Activated T-helper 2 cell treated with anti-CD3 and anti-CD28 coated beads, Interferon-gamma antibody, Interleukin-2, Interleukin-4, amounts not matched to agents 10 μg/mL and 5 μg/mL and 100 μg/mL, durations not matched to agents 14 hours and 24 hours and 36 hours (primary cell): ENCODE measurements at places on chromosomes 6 and 20.
A peak's percentile ranks its signal among the peaks of the same experiment; 100 is the strongest.

GRCh38 chr6:99364026-99364425, 14.6 kb upstream of the FAXC start:
- H3K4me3 ChIP-seq: no peak overlapping the region
- no peak for DNase-seq
- H3K36me3 ChIP-seq: no peaks in the 10 kb centered on the region
- peak overlapping the region; percentile 34 for H3K27ac ChIP-seq
- H3K27me3 ChIP-seq: no peaks in the 10 kb centered on the region

- no peak for DNase-seq
- H3K4me1 ChIP-seq: no peaks in the 10 kb centered on the region
- H3K27ac ChIP-seq: no peak overlapping the region
- peaks cover 71% of the 10 kb centered on the region for H3K27me3 ChIP-seq
- H3K36me3 ChIP-seq: no peaks in the 10 kb centered on the region
- H3K4me3 ChIP-seq: no peak overlapping the region
Observed at GRCh38 chr20:24470746-24471582, 1.5 kb downstream of the SYNDIG1 start.

DNA sequence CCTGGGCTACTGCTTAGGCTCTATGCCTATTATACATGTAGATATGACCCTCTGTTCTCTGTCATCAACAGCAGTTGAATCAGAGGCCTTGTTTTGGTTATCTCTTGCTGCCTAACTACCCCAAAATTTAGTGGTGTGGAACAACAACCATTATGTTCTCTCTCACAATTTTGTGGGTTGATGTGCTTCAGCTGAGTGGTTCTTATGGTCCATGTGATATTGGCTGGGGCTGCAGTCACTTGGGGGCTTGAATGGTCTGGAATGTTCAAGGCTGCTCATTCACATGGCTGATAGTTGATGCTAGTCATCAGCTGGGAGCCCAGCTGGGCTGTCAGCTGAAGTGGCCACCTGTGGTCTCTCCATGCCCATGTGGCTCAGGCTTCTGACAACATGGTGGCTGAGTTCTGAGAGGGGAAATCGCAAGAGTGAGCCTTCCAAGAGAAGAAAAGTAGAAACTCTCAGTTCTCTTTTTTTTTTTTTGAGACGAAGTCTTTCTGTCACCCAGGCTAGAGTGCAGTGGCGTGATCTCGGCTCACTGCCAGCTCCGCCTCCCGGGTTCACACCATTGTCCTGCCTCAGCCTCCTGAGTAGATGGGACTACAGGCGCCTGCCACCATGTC, 47.8 kb downstream of the SHLD1 start:
- peaks cover 3% of the 10 kb centered on the region for H3K36me3 ChIP-seq
- H3K4me1 ChIP-seq: no peaks in the 10 kb centered on the region
- no peak for DNase-seq
- H3K4me3 ChIP-seq: no peak overlapping the region
- no peak overlapping the region for H3K27ac ChIP-seq

DNA sequence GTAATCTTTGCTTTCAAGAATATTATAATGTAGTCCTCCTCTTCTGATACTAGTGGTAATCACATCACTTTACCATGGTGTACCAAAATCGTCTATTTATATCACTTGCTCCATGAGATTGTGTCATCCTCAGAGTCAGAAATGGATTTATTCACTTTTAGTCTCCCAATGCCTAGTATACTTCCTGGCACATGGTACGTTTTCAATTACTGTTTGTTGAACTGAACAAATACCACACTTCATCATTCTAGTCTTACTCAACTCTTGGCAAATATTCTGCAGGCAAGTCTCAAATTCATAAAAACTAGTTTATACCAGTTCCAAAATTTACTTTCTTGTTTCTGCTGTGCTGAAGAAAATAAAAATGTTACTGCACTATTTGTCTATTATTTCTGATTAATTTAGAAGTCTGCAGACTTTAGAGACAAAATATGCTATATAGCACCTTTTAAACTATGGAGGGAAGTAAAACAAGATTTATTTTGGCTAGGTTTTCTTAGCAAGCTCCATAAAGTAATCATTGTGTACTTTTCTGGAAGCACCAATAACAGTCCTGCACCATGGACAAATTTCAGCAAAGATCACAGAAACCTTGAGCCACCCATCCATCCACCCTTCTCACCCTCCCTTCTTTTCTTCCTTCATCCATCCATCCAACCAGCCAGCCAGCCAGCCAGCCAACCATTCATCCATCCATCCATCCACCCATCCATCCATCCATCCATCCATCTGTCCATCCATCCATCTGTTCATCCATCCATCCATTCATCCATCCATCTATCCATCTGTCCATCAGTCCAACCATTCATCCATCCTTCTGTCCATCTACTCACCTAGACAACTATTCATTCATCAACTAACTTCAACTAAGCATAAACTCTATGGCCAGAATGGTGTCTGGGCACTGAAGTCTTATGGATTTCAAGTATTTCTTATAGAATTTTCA, 102.1 kb upstream of the STMND1 start:
- no peak overlapping the region for H3K27ac ChIP-seq
- DNase-seq: no peak
- no peak overlapping the region for H3K4me3 ChIP-seq
- no peaks in the 10 kb centered on the region for H3K4me1 ChIP-seq
- H3K36me3 ChIP-seq: no peaks in the 10 kb centered on the region
- peaks cover 42% of the 10 kb centered on the region for H3K27me3 ChIP-seq

DNA sequence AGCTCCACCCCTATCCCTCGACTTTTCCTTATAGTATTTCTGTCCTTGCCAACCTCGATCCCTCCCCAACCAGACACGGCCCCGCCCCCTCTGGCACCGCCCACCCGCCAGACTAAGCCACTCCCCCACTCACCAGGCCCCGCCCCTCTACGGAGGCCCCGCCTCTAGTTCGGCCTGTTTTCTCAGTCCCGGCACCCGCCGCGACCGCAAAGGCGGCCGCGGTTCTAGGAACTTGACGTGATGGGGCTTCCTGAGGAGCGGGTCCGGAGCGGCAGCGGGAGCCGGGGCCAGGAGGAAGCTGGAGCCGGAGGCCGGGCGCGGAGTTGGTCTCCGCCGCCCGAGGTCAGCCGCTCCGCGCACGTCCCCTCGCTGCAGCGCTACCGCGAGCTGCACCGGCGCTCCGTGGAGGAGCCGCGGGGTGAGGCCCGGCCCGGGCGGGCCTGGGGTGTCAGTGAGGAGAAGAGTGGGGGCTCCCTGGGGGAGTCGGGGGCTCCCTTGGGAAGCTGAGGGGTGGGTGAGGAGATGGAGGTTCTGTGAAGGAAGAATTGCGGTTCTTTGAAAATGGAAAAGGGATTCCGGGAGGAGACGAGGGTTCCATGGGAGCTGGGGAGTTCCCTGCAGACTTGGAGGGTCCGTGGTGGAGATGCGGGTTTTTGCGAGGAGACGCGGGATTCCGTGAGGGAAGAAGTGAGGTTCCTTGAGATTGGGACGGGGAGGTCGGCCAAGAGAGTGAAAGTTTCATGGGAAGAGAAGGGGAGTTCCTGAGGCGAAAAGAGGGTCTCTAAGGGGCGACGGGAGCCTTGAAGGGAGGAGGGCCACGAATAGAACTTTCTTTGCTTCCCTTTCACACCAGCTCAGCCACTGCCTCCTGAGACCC, at the start of gene ACSS2:
Gene ACSS2, plus strand, starts transcription at position 207 of the 877 bp plus-strand sequence. Its CDS starts 34 bp downstream, at position 241.
- H3K27ac ChIP-seq: peak within 1 kb of the TSS; percentile 84
- H3K27me3 ChIP-seq: peaks cover 2% of the 10 kb centered on the region
- peaks cover 65% of the 10 kb centered on the region for H3K4me1 ChIP-seq
- peak within 1 kb of the TSS; percentile 95 for H3K4me3 ChIP-seq

GRCh38 chr20:23048283-23049200, 930 bp downstream of the THBD start:
- H3K36me3 ChIP-seq: no peaks in the 10 kb centered on the region
- no peaks in the 10 kb centered on the region for H3K4me1 ChIP-seq
- H3K27ac ChIP-seq: no peak overlapping the region

GRCh38 chr20:61936701-61937131, 129.0 kb downstream of the TAF4 start:
- no peaks in the 10 kb centered on the region for H3K36me3 ChIP-seq
- no peak overlapping the region for H3K4me3 ChIP-seq
- no peaks in the 10 kb centered on the region for H3K27me3 ChIP-seq
- H3K4me1 ChIP-seq: no peaks in the 10 kb centered on the region

DNA sequence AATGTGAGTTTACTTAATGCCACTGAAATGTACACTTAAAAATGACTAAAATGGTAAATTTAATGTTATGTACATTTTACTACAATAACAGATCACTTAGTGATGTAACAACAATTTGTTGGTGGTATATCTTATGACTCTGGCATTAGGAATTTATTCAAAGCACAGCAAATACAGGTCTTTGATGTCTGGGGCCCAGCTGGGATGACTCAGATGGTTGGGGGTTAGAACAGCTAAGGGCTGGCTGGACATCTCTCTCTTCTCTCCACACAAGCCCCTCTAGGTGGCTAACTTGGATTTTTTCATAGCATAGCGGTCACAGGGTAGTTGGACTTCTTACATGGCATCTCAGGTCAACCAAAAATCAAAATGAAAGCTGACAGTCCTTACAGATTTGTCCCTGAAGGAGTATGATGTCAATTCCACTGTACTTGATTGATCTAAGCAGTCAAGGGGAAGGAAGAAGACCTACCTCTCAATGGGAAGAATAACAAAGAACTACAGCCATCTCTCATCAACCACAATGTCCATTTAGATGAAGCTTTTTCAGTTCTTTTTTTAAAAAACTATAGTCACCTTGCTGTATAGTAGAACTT, 37.5 kb upstream of the LCA5 start:
- H3K4me3 ChIP-seq: no peak overlapping the region
- DNase-seq: no peak
- H3K4me1 ChIP-seq: no peaks in the 10 kb centered on the region
- H3K27me3 ChIP-seq: peaks cover 2% of the 10 kb centered on the region

DNA sequence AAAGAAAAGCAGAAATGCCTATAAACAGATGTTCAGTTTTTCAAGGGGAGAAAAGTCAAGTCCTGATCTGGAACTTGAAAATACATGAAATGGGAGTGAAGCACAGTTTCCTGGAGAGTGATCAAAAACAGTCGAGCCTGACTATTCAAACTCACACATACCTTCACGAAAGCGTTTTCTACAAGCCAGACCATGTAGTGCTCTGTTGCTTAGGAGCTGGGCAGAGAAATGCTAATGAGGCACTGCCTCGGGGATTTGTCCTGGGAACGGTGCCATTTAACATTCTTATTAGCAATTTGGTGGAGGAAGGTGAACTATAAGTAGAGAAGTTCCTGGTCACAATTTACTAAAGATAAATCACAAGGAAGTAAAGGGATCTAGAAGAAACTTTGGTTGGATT, 5.9 kb downstream of the NHSL1 start:
- H3K4me3 ChIP-seq: no peak overlapping the region
- H3K27me3 ChIP-seq: peaks cover 33% of the 10 kb centered on the region

- H3K27me3 ChIP-seq: peaks cover 49% of the 10 kb centered on the region
- H3K36me3 ChIP-seq: no peaks in the 10 kb centered on the region
- H3K27ac ChIP-seq: no peak within 1 kb of the TSS
Observed at GRCh38 chr6:25652007-25652515, at the start of gene SCGN. TSS of gene SCGN (plus strand) at chr6:25652215. CDS start at chr6:25652404, 189 bp downstream.

DNA sequence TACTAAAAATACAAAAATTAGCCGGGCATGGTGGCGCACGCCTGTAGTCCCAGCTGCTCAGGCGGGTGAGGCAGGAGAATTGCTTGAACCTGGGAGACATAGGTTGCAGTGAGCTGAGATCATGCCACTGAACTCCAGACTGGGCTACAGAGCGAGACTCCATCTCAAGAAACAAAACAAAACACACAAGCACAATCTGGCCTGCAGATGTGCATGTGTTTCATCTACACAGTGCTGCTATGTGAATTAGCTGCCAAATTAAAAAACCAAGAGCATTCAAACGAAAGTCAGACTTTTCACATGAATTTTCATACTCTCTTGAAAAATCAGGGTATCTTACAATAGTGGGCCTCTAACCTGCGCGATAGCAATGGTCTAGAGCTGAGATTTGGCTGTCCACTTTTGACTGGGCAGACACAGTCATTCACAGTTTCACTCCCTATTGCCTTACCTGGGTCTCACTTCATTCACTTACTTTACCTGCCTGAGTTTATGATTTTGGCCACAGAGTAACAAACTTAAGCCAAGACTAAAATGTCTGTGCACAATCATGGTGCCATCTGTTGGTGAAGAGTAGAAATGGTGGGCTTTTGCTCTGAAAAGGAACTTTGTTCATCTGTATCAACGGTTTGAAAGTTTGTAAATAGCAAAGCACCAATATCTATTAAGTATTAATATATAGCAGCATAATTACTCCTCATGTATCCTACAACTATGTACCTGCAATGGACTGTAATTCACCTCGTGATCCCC, 138.5 kb upstream of the UST start:
- no peak overlapping the region for H3K4me3 ChIP-seq
- no peak for DNase-seq
- no peaks in the 10 kb centered on the region for H3K4me1 ChIP-seq
- H3K36me3 ChIP-seq: no peaks in the 10 kb centered on the region
- H3K27me3 ChIP-seq: peaks cover 24% of the 10 kb centered on the region
- no peak overlapping the region for H3K27ac ChIP-seq

DNA sequence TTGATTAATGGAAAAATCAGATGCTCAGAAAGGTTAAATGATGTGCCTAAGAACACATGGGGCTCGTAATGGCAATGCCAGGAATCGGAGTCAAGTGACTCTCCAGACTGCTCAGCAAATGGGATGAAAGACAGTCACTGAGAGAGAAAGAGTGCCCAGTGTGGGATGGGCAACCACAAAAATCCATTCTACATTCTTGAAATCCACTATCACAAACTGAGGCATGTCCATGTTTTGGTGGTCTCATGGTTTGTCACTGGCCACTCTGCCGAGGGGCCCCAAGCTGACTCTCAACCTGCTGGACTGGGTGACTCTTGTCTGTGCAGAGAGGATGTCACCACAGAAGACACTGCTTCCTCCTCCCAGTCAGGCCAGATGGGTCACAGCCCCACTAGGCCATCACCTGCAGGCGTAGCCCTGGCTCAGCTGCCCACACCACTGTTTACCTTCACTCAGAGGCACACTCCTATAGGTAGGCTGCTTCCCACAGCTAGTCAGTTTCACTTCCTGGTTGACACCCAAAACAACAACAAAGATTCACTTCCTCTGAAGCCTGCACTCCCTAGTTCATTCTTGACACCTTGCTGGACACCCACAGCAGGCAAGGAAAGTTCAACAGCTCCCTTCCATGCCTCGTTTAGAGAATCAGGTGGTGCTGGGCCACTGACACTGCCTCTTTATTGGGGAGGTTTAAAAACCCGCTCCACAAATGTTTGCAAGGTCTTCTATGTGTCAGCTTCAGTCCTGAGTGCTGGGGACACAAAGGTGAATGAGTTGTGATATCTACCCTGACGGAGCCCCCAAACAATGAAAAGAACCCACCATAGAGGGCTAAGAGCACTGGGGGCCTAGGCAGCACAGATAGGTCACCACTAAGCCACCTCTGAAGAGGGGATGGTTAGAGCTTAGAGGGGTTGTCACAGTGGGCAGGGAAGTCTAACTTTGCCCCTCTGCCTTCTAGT, 21.7 kb downstream of the MAP1LC3A start:
- peaks cover 26% of the 10 kb centered on the region for H3K4me1 ChIP-seq
- H3K27me3 ChIP-seq: no peaks in the 10 kb centered on the region
- peak overlapping the region; percentile 78 for H3K27ac ChIP-seq
- H3K36me3 ChIP-seq: peaks cover 12% of the 10 kb centered on the region
- no peak for DNase-seq

- H3K36me3 ChIP-seq: no peaks in the 10 kb centered on the region
- H3K4me3 ChIP-seq: no peak overlapping the region
- no peaks in the 10 kb centered on the region for H3K4me1 ChIP-seq
- no peak overlapping the region for H3K27ac ChIP-seq
- DNase-seq: no peak
- H3K27me3 ChIP-seq: no peaks in the 10 kb centered on the region
Observed at GRCh38 chr20:23684261-23684660, 4.6 kb downstream of the CST4 start.

- no peak overlapping the region for H3K4me3 ChIP-seq
- no peaks in the 10 kb centered on the region for H3K4me1 ChIP-seq
- H3K27ac ChIP-seq: no peak overlapping the region
- no peak for DNase-seq
Observed at GRCh38 chr6:161498359-161498758, 224.5 kb upstream of the AGPAT4 start.
